ENCODE measurements at places on chromosomes 4 and X. TPM values are rescaled to one million over a fixed set of nuclear protein-coding genes. Genes with fewer than 3 reads are reported as not detected.

DNA sequence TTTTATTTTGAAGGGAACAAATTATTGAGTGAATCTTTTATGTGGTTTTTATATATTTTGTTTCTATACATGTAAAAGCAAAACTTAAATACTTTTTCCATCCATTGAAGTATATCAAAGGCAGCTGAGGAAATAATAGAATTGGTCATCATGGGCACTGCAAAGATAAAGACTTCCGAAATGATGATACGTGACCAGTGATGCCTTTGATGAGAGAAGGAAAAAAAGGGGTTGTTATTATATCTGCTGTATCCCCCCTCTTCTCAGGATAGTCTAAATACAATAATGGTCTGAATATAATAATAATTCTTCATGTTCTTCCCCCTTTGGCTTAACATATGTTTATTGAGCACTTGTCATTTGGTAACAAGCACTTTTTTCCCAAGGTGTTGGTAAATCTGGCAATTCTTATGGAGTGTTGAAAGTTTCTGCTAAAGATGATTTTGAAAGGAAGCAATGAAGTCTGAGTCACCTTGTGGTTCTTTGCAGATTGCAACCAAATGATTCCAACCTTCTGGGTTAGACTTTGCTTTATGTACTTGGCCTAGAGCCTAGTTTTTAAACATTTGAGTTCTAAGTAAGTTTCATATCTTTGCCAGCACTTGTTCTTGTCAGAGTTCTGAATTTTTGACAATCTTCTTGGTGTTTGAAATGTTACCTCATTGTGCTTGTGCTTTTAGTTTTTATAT lies 60.8 kb downstream of the USP9X start:
- H3K36me3 ChIP-seq, result no peaks in the 10 kb centered on the region
- H3K4me3 ChIP-seq, result no peak overlapping the region
- peaks cover 27% of the 10 kb centered on the region for H3K4me1 ChIP-seq
- DNase-seq, result peak; percentile 19
- H3K27me3 ChIP-seq, result no peaks in the 10 kb centered on the region
- peak overlapping the region; percentile 61 for H3K27ac ChIP-seq

GRCh38 chrX:51728202-51728601 lies 15.0 kb upstream of the GSPT2 start:
- no peak overlapping the region for H3K4me3 ChIP-seq
- H3K4me1 ChIP-seq, result no peaks in the 10 kb centered on the region
- H3K27ac ChIP-seq, result no peak overlapping the region
- no peak for DNase-seq

GRCh38 chr4:115873048-115873447 lies 759.6 kb upstream of the NDST4 start:
- no peak for DNase-seq
- H3K36me3 ChIP-seq, result no peaks in the 10 kb centered on the region
- H3K4me1 ChIP-seq, result no peaks in the 10 kb centered on the region
- no peaks in the 10 kb centered on the region for H3K27me3 ChIP-seq

GRCh38 chrX:155216940-155217440 lies 730 bp downstream of the VBP1 start:
- H3K4me1 ChIP-seq, result peaks cover 14% of the 10 kb centered on the region
- peak overlapping the region; percentile 64 for H3K4me3 ChIP-seq

DNA sequence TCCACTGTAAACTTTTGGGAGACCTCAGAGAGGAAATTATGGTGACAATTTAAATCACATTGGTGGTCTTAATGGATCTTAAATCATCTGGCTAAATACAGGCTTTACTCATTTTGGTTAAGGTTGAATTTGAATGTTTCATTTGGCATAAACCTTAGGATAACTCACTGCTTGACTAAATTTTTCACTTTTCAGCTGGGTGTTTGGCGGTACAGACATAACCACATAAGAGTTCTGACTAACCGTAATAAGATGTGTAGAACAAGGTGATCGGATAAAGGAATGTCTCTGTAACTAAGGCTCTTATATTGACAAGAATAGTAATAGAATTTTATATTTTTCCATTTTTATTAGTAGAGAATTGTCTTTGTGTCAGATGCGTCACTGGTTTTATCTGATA lies 281.0 kb downstream of the BMPR1B start:
- H3K4me1 ChIP-seq, result no peaks in the 10 kb centered on the region
- no peaks in the 10 kb centered on the region for H3K27me3 ChIP-seq
- H3K36me3 ChIP-seq, result no peaks in the 10 kb centered on the region
- no peak overlapping the region for H3K27ac ChIP-seq
- DNase-seq, result no peak
- no peak overlapping the region for H3K4me3 ChIP-seq

- peak overlapping the region; percentile 69 for H3K27ac ChIP-seq
- H3K36me3 ChIP-seq, result peaks cover 12% of the 10 kb centered on the region
- H3K4me3 ChIP-seq, result peak overlapping the region; percentile 98
Measured at GRCh38 chr4:109816082-109816442, 500 bp downstream of the GAR1 start.

DNA sequence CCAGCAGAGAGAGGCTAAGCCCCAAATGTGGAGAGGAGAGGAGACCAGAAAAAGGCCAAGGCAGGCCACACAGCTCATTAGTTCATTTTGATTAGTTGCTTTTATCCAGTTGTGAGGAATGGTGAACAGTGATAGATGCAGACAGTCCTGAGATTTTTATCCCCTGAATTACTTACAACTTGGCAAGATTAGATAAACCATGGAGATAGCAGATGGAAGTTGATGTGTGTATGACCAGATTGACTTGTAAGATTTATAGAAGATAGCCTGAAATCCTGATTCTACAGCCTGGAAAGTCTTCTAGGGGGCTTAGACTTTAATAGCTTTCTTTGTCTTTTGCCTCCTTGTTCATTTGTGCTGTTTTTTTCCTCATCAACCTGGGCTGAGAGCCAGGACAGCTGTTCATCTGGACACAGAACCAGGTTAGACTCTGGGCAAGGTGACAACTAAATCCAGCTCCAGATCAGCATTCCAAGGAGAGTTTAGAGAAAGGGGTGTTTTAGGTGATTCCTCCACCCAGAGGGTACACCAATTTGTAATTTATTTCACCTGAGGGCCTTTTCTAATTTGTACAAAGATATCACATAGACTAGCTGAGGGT lies 215.5 kb downstream of the SPATA18 start:
- peaks cover 12% of the 10 kb centered on the region for H3K27me3 ChIP-seq
- no peaks in the 10 kb centered on the region for H3K36me3 ChIP-seq
- H3K4me3 ChIP-seq, result no peak overlapping the region
- no peaks in the 10 kb centered on the region for H3K4me1 ChIP-seq

GRCh38 chrX:150863191-150863590 lies 35.3 kb downstream of the CD99L2 start:
- H3K27ac ChIP-seq, result no peak overlapping the region
- H3K27me3 ChIP-seq, result no peaks in the 10 kb centered on the region
- no peak for DNase-seq
- no peak overlapping the region for H3K4me3 ChIP-seq

The PCDH7 gene
- 65.9 TPM for total RNA-seq
